ENCODE measurements at places on chromosomes 5 and 9. TPM values are rescaled to one million over a fixed set of nuclear protein-coding genes. Genes with fewer than 3 reads are reported as not detected.
A peak's percentile ranks its signal among the peaks of the same experiment; 100 is the strongest.

DNA sequence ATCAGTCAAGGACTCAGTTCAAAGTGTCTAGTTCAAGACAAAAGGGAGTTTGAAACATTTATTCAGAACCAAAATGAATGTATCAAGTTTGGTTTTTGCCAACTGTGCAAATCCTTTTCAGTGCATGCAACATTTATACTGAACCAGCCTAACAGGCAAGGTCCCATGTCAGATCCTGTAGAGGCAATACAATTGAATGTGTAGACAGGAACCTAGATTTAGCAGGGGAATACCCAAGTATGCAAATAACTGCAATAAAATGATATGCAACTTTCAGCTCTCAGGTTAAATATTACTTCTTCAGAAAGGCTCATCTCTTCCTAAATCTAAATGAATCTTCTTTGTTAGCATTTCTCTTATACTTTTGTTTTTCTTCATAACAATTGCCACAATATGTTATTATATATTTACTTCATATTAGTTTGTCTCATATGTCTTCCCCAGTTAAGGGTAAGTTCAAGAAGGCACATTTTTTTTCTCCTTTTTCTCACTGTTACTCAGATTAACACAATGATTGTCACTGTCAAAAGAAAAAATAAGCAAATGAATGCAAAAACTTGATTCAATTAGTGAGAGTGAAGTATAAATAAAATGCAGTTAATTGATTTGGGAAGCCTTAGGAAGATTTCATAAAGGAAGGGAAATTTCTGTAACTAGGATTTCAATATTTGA, 163.9 kb upstream of the RASA1 start:
- no peaks in the 10 kb centered on the region for H3K4me1 ChIP-seq
- H3K36me3 ChIP-seq, result no peaks in the 10 kb centered on the region
- H3K4me3 ChIP-seq, result no peak overlapping the region
- no peak for DNase-seq
- no peak overlapping the region for H3K27ac ChIP-seq
- no peaks in the 10 kb centered on the region for H3K27me3 ChIP-seq

Gene SPINK6
- not detected for total RNA-seq

DNA sequence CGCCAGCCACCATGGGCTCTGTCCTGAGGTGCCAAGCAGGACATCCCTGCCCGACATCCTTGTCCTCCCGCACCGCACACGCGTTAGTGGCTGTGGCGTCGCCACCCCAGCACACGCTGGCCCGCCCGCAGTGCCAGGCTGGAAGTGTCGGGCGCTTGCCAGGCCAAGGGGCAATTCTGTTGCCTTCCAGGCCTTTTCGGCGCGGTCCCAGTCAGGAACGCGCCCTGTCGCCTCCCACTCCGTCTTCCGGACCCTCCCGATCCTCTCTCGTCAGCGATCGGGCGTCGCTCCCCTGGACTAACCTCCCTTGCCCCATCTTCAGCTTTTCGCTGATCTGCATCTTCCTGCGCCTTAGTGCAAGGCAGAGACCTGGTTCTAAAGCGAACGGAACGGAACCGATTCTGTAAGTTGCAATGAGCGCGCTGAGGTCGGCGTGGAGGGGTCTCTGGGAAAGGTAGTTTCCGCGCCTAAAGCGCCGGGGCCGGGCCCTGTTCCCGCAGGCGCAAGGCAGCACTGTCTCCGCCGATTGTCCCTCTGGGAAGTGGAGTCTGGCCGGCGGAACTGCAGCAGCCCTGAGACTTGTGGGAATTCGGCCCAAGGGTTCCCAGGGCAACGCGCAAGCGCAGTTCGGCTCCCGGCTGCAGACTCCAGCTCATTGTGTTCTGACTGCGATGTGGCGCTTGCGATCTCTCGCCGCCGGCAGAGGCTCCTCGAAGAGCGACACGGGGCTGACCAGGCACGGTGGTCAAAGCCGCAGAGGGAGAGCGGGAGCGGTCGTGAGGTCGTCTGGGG, at the start of gene ZNF454:
ZNF454 (plus strand) TSS at position 630 of the 792 bp plus-strand sequence. CDS start 1,594 bp downstream, outside the sequence.
- DNase-seq, result peak; percentile 96
- no peaks in the 10 kb centered on the region for H3K27me3 ChIP-seq
- peaks cover 9% of the 10 kb centered on the region for H3K4me1 ChIP-seq
- H3K36me3 ChIP-seq, result no peaks in the 10 kb centered on the region

Gene GABRB2
- total RNA-seq, result 0.92 TPM

GRCh38 chr5:91379914-91380490, 3.1 kb downstream of the ARRDC3 start:
- DNase-seq, result peak; percentile 97
- H3K4me3 ChIP-seq, result peak overlapping the region; percentile 69
- peaks cover 45% of the 10 kb centered on the region for H3K4me1 ChIP-seq
- H3K27me3 ChIP-seq, result no peaks in the 10 kb centered on the region

- H3K27ac ChIP-seq, result no peak overlapping the region
- peaks cover 37% of the 10 kb centered on the region for H3K27me3 ChIP-seq
- peak; percentile 55 for DNase-seq
- H3K4me1 ChIP-seq, result no peaks in the 10 kb centered on the region
- H3K4me3 ChIP-seq, result no peak overlapping the region
Measured at GRCh38 chr5:181028032-181028819, 11.8 kb upstream of the BTNL9 start.

- no peaks in the 10 kb centered on the region for H3K27me3 ChIP-seq
- no peak for DNase-seq
- H3K27ac ChIP-seq, result no peak overlapping the region
Measured at GRCh38 chr5:118095115-118095514, 893.2 kb downstream of the DTWD2 start.

GRCh38 chr5:176739461-176740051, 70.8 kb upstream of the UNC5A start:
- H3K36me3 ChIP-seq, result no peaks in the 10 kb centered on the region
- H3K4me3 ChIP-seq, result no peak overlapping the region
- no peak overlapping the region for H3K27ac ChIP-seq
- peaks cover 10% of the 10 kb centered on the region for H3K4me1 ChIP-seq
- DNase-seq, result no peak
- no peaks in the 10 kb centered on the region for H3K27me3 ChIP-seq

DNA sequence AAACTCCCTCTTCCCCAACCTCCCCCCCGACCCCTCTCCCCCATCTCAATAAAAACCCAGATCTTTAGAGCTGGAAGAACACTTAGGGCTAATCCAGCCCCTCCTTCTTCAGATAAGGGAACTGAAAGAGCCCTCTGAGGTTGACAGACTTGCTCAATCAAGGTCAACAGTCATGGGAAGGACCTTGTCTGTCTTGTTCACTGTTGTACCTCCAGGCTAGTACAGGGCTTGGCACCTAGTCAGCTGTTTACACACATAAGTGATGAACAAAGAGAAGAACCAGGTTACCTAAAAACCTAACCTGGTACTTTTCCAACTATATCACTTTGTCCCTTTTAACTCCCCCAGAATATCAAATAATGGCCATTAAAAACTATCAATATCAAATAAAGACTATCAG, 2.4 kb downstream of the TTC39B start:
- no peaks in the 10 kb centered on the region for H3K36me3 ChIP-seq
- H3K27me3 ChIP-seq, result no peaks in the 10 kb centered on the region
- no peak overlapping the region for H3K27ac ChIP-seq
- no peak overlapping the region for H3K4me3 ChIP-seq
- H3K4me1 ChIP-seq, result peaks cover 26% of the 10 kb centered on the region

Gene TRPM6
- 0.52 TPM for total RNA-seq

Gene FOXD4
- total RNA-seq, result 0.40 TPM

GRCh38 chr5:136466041-136466415, 100.7 kb upstream of the TRPC7 start:
- DNase-seq, result no peak
- H3K27me3 ChIP-seq, result no peaks in the 10 kb centered on the region
- H3K4me1 ChIP-seq, result no peaks in the 10 kb centered on the region
- no peak overlapping the region for H3K4me3 ChIP-seq
- H3K27ac ChIP-seq, result no peak overlapping the region
- no peaks in the 10 kb centered on the region for H3K36me3 ChIP-seq

DNA sequence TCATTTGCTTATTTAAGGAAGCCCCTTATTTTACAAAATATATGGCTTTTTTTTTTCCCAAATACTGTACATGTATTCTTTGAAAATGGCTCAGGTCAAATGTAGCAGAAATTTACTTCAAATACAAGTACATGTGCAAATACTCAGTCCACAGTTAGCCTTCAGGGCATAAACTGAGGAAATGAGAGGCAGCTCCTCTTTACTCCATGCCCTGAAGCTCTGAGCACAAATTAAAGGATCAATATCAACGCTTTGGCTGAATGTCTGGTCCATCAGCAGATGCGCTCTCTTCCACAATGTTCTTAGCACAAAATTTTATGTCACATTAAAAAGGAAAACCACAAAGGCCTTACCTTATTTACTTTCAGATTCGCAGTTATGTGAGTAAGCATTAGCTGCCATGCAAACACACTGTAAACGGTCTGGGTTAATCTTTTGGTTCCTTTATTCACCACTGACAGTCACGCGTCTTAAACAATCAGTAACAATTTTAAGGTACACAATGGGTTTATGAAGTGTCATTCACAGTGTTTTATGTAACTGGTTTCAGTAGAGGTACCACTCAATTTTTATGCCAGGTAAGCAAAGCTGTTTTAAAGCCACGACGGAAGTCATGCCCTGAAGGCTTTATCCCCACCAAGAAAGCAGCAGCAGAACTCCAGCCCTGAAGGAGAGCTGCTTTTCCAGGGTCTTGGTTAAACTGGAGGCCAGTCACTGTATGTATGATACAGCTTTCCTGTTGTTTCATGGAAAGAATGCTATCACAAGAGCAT, 103.4 kb downstream of the OTULIN start:
- no peak overlapping the region for H3K4me3 ChIP-seq
- no peak for DNase-seq
- no peaks in the 10 kb centered on the region for H3K4me1 ChIP-seq
- H3K27ac ChIP-seq, result no peak overlapping the region

- H3K36me3 ChIP-seq, result no peaks in the 10 kb centered on the region
- DNase-seq, result no peak
- H3K4me3 ChIP-seq, result no peak overlapping the region
Measured at GRCh38 chr5:1300581-1301083, 5.8 kb upstream of the TERT start.

Gene PCDHB2
- total RNA-seq, result 3.0 TPM

GRCh38 chr5:165321912-165322311, 1816.5 kb downstream of the MAT2B start:
- no peak overlapping the region for H3K27ac ChIP-seq
- no peak for DNase-seq
- H3K27me3 ChIP-seq, result no peaks in the 10 kb centered on the region
- no peaks in the 10 kb centered on the region for H3K36me3 ChIP-seq
- no peak overlapping the region for H3K4me3 ChIP-seq

Gene ASS1
- total RNA-seq, result 99.5 TPM

Gene F12
- total RNA-seq, result not detected

Gene DNAJC21
- total RNA-seq, result 61.2 TPM

DNA sequence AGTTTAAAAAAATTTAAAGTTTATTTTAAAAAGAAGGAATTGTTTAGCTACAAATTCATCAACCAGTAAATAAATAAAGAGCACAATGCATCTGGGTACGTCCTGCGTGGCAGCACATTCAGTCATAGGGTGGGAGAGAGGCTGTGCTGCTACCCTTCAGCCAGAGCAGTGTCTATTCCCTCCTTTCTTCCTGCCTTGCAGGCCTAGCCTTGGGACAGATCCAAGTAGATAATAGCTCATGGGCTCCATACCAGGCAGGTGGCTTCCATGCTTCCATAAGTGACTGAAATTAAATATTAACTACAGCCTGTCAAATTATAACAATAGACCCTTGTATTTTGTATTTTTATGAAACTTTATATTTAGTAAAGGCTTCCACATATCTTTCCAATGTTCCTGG, 408.3 kb upstream of the RGMB start:
- no peak overlapping the region for H3K4me3 ChIP-seq
- H3K36me3 ChIP-seq, result no peaks in the 10 kb centered on the region
- DNase-seq, result no peak
- H3K4me1 ChIP-seq, result no peaks in the 10 kb centered on the region
- no peaks in the 10 kb centered on the region for H3K27me3 ChIP-seq
- H3K27ac ChIP-seq, result no peak overlapping the region

- peak; percentile 83 for DNase-seq
- no peaks in the 10 kb centered on the region for H3K4me1 ChIP-seq
- no peak overlapping the region for H3K4me3 ChIP-seq
- no peaks in the 10 kb centered on the region for H3K36me3 ChIP-seq
Measured at GRCh38 chr5:2240118-2240904, 357.6 kb upstream of the IRX4 start.

GRCh38 chr5:127563136-127563535, 45.7 kb downstream of the PRRC1 start:
- no peaks in the 10 kb centered on the region for H3K27me3 ChIP-seq
- no peak for DNase-seq
- H3K36me3 ChIP-seq, result no peaks in the 10 kb centered on the region
- peaks cover 37% of the 10 kb centered on the region for H3K4me1 ChIP-seq
- no peak overlapping the region for H3K4me3 ChIP-seq

GRCh38 chr5:7894860-7895259, 25.9 kb downstream of the MTRR start:
- H3K36me3 ChIP-seq, result peaks cover 91% of the 10 kb centered on the region
- H3K27me3 ChIP-seq, result no peaks in the 10 kb centered on the region

GRCh38 chr9:114139071-114139470, 16.3 kb upstream of the COL27A1 start:
- H3K4me3 ChIP-seq, result no peak overlapping the region
- DNase-seq, result no peak
- H3K27ac ChIP-seq, result no peak overlapping the region
- no peaks in the 10 kb centered on the region for H3K36me3 ChIP-seq

- H3K4me1 ChIP-seq, result no peaks in the 10 kb centered on the region
- no peak overlapping the region for H3K27ac ChIP-seq
- H3K27me3 ChIP-seq, result no peaks in the 10 kb centered on the region
- DNase-seq, result no peak
- H3K36me3 ChIP-seq, result no peaks in the 10 kb centered on the region
Measured at GRCh38 chr5:136374003-136374402, 8.7 kb upstream of the TRPC7 start.

DNA sequence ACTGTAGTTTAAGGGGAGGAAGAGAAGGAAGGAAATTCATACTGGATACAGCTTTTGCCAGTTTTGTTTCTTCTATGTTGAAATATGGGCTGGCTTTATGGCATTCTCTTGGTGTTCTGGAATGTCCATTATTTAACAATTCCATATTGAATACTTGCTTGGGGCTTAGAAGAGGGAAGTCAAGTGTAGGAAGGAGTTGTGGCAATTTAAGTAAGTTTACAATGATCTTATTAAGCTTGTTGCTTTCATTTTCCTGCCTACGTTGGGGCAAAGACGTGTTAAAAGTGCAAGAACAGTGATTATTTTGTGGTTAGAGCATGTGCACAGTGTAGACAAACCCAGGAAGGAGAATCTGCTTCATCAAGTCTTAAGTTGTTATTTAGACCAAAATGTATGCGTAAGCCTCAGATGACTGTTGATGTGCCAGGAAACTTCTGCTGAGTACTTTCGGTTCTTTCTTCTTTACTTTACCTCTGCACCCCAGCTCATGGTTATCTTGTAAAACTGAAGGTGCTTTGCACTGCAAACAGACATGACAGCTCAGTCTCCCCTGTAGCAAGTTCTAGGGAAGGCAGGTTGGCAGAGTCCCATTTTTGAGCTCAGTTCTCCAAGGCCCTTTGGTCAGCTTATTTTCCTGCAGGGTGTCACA, 75.8 kb downstream of the F2RL2 start:
- no peaks in the 10 kb centered on the region for H3K36me3 ChIP-seq
- peak overlapping the region; percentile 43 for H3K27ac ChIP-seq
- no peak for DNase-seq

Gene TEK
- total RNA-seq, result 7.5 TPM

Data from esophagus muscularis mucosa (tissue), 4 donors.